Femur (tissue), 1 donor: ENCODE measurements at places on chromosomes 1 and 21.
A peak's percentile ranks its signal among the peaks of the same experiment; 100 is the strongest.

GRCh38 chr21:46545911-46546310, 59.0 kb downstream of the S100B start:
- no peak for DNase-seq

DNA sequence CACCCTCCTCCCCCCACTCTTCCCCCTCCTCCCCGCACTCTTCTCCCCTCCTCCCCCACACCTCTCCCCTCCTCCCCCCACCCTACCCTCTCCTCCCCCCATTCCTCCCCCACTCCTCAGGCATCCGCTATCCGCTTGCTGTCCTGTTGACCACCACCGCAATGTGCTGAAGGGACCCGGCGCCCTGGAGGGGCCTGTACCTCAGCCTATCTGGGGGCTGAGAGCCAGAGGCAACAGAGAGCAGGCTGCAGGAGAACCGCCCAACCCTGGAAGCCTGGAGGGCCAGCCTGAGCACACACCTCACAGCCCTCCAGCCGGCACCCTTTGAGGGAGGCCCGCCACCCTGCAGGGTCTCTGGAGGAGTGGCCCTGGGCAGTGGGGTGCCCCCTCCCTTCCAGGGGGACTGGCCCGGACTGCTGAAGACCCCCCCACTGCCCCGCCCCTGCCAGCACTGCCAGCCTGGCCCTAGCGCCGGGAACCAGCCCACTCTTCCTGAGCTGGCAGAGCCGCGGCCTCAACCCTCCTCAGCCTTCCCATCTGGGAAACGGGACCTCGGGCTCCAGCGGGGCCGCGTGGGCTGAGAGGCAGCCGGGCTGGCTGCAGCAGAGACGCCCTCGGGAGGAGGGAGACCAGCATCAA, 1.2 kb downstream of the C1QTNF12 start:
- no peak for DNase-seq

DNA sequence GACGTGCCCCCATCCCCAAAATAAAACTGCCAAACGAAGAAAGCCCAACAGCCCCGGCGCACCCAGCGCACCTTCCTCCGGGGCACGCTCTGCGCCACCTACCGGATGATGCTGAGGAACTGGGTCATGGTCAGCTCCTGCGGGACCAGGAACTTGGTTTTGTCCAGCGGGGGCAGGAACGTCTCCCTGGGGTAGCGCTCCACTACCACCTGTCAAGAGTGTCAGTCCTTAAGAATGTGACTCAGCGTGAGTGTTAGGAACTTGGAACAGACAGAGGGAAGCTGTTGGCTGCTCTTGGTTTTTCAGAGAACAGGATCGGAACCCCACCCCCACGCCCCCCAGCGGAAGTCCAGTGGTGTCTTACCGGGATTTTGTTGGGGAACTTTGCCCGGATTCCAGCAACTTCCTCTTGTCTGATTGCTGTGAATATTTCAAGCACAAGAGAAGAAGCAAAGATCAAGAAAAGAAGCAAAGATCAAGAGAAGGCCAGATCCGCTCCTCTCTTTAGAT, 431 bp downstream of the MAP1LC3C start:
- peak; percentile 91 for DNase-seq

DNA sequence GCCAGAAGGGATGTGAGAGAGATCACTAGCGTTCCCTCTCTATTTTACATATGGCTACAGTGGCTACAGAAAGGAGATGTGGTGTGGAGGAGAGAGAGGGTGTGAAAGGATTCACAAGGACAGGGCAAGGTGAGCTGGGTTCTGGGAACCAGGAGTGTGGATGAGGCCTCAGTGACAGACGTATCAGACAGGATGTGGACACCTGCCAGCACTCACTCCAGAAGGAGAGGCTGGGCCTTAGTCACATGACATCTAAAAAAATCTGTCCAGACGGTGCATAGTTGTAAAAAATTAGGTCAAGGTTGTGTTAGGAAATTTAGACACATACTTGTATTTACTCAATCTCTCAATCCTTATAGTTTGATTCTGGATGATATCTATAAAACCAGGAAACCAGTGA, 10.6 kb downstream of the TRIM67 start:
- DNase-seq: no peak

GRCh38 chr1:202130297-202130721, 7.6 kb downstream of the GPR37L1 start:
- no peak for DNase-seq
